ENCODE measurements at places on chromosomes 11 and 22.

DNA sequence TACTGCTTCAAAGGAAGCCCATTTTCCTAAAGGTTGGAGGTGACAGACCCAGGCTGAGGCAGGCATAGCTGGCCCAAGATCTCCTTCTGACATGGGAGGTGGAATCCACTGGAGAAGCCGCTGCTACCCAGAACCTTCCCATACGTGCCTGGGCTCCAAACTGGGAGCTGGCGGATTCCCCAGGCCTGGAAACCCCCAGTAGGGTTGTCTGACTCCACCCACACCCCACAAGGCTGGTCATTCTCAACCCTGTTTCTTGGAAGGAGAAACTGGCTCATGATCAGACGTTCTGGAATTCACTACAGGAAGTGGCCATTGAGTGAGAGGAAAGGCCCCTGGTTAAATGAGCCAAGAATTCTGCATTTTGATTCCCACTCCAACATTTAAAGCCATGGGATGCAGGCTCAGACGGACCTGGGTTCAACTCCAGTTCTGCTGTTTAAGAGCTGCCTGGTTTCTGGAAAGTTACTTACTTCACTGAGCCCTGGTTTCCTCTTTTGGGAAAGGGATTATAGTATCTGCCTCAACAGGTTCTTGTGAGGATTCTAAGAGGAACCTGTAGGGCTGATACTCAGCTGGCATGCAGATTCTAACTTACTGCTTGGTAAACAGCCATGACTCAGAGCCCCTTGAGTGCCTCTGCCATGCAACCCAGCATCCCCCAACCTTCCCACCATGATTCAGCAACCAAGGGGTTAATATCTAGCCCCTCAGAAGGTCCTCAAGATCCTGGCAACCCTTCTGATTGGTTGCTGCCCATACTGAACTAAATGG, 19.4 kb upstream of the TSKU start:
- DNase-seq: peak; percentile 59

DNA sequence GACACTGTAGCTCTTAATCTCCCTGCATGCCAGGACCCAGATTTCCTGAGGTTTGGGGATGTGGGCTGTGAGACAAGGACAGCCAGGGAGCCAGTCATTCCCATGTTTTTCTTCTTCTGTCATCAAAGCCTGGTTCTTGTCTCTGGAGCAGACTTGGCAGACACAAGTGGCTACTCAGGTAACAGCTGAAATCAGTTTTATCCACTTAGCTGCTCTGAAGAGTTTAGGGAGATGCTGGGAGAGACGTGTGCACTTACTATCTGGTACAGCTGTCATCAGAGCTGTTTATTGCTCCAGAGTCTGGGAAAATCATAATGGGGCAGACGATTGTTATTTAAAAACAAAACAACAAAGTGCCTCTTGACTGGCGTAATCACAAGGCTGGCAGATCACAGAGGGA, 56.6 kb downstream of the CSNK2A3 start:
- no peak for DNase-seq

GRCh38 chr22:18103527-18104269, 6.9 kb upstream of the TUBA8 start:
- DNase-seq: no peak

GRCh38 chr22:46107089-46107664, 43.1 kb upstream of the PPARA start:
- no peak for DNase-seq

GRCh38 chr11:120066738-120067437, 71.0 kb downstream of the TRIM29 start:
- DNase-seq: no peak

GRCh38 chr11:69611548-69612526, 29.1 kb upstream of the CCND1 start:
- no peak for DNase-seq

- DNase-seq: no peak
These were observed 337.0 kb downstream of the SHANK2 start for GRCh38 chr11:70915158-70915985.

- no peak for DNase-seq
These were observed 8.1 kb upstream of the NEU3 start for GRCh38 chr11:74980634-74981033.

DNA sequence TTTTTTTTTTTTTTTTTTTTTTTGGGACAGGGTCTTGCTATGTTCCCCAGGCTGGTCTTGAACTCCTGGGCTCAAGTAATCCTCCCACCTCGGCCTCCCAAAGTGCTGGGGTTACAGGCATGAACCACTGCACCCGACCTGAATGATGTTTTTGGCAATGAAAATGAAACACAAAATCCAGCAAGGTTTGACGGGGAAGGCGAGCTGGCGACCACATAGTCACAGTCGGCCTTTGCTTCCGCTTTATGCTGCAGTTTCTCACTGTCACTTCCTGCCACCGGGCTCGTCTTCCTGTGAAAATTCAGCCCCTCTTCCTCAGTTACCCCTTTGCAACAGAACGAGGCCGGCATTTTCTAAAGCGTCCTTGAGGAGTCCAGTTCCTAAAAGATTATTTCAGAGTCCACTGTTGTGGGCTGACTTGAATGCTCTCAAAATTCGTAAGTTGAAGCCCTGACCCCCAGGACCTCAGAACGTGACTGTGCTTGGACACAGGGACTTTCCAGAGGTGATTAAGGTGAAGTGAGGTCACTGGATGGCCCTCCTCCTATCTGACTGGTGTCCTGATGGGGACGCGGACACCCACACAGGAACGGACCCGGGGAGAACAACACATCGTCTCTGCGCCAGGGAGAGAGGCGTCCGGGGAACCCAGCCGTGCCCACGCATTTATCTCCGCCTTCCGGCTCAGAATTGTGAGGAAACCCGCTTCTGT, 2.9 kb upstream of the BID start:
- no peak for DNase-seq

DNA sequence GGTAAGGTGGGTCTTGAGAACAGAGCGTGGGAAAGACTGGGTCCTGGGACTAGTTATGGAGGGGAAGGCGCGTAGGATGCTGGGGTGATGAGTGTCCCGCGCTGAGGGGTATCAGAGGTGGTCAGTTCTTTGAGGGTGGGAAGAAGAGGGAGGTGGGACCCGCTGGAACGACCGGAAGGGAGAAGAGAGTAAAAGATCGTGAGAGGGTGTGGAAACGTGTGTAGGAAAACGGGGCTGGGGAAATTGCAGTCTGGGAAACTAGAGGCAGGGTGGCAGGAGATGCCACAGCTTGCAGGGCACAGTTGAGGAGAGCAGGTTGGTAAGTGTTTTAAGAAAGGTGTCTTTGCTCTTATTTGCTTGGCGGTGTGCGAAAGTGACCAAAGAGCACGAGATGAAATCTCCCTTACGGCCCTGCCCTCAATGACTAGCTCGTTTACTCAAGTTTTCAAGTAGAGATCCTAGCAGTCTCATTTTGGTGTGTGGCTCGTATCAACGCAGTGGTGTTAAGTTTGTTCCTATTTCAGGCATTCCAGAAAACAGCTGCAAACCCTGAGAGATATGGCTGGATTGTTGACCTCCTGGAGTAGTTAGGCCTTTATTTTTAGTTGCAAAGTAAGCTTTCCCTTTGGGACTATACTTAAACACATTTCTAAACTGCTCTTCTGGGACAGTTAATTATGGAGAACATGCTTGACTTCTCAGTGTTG, 615 bp downstream of the STT3A start:
- peak; percentile 9 for DNase-seq

DNA sequence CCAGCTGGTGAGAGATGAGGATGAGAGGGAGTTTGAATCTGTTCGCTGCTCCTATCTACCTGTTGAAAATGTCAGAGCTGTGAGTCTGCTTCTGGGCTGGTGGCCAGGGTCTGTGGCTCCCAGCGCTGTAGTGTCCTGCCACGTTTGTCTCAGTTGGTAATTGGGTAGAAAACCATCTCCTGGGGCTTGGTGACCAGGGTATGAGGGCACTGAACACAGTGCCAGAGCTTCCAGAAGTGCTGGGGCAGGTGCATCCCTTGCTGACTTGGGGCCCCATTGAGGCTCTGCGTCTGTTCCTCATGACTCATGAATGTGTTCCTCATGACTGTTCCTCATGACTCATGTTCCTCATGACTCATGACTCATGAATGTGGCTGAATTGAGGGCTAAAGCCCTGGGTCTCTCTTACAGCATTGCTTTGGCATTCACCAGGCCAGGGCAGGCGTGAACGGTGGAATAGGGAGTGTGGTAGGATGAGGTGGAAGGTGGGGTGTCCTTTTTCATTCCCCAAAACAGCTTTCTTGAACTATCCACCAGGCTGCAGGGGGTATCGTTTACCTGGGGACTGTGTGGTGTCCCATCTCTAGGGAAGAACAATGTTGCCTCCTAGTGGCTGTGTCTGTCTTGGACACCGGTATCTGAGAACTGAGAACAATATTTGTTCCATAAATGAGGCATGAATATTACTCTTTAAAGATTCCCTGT, 139.5 kb downstream of the COMMD9 start:
- DNase-seq: peak; percentile 92

GRCh38 chr11:118068206-118068944, 8.5 kb upstream of the TMPRSS4 start:
- no peak for DNase-seq

DNA sequence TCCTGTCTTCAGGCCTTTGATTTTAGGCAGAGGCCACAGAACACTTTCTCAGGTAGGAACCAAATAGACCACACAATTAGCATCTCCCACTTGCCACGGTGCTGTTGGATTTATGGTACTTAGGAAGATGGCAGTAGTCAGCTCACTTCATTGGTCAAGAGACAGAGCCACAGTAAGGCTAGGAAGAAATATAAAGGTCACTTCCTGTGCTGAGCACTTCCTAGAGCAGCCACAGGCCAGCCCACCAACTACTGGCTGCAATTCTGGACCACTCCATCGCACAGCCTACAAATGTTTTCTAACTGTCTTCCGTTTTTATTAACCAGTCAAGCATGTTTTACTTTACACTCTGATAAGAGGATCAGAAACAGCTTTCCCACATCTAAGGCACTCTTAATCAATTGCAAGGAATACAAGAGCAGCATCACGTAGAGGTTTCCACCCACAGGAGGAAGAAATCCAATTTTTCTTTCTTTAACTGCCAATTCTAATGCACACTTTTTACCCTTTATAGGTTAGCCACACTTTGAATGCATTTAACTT, 54.7 kb downstream of the ABTB2 start:
- DNase-seq: no peak
